ENCODE measurements at places on chromosomes 16 and 17. TPM values are rescaled to one million over a fixed set of nuclear protein-coding genes. Genes with fewer than 3 reads are reported as not detected.

The CA5A gene
- 0.18 TPM for polyA plus RNA-seq

The WIPI1 gene
- 39.4 TPM for polyA plus RNA-seq

The CCL16 gene
- 0.13 TPM for polyA plus RNA-seq

The ERCC4 gene
- 10.4 TPM for polyA plus RNA-seq

The CFAP97D1 gene
- not detected for polyA plus RNA-seq

The KCNJ2 gene
- polyA plus RNA-seq = 3.4 TPM

The HLF gene
- 8.1 TPM for polyA plus RNA-seq

DNA sequence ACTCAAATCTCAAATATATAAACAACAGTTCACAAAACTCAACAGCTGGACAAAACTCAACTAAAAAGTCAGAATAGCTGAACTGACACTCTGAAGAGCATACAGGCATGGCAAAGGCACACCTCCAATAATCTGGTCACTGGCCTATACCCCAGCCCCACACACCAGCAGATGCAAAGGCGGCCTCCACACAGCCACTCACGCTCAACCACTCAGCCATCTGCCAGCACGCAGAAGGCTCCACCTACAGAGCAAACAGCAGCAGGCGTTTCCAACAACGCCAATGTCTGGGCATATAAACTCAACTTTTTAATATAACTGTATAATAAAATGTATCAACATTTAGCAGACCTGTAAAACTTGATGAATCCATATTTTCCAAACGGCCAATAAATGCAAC is 17.2 kb downstream of the USP7 start:
- DNase-seq = no peak

DNA sequence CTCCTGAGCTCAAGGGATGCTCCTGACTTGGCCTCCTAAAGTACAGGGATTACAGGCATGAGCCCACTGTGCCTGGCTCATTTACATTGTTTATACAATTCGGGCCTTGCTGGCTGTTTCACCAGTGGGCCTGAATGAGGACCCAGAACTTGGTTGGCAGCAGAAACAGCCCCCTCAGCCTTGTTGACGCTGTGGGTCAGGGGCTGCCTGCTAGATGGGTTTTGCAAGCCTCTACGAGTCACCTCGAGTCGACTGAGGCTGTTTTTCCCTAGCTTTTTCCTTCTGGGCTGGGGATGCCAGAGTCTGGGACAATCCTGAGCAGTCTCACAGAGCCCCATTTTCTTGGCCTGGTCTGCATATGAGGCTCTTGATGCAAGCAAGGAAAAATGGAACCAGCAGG is 16.1 kb downstream of the PPL start:
- DNase-seq = no peak

GRCh38 chr17:7042501-7043181 is 1.3 kb downstream of the SLC16A11 start:
- DNase-seq = no peak

DNA sequence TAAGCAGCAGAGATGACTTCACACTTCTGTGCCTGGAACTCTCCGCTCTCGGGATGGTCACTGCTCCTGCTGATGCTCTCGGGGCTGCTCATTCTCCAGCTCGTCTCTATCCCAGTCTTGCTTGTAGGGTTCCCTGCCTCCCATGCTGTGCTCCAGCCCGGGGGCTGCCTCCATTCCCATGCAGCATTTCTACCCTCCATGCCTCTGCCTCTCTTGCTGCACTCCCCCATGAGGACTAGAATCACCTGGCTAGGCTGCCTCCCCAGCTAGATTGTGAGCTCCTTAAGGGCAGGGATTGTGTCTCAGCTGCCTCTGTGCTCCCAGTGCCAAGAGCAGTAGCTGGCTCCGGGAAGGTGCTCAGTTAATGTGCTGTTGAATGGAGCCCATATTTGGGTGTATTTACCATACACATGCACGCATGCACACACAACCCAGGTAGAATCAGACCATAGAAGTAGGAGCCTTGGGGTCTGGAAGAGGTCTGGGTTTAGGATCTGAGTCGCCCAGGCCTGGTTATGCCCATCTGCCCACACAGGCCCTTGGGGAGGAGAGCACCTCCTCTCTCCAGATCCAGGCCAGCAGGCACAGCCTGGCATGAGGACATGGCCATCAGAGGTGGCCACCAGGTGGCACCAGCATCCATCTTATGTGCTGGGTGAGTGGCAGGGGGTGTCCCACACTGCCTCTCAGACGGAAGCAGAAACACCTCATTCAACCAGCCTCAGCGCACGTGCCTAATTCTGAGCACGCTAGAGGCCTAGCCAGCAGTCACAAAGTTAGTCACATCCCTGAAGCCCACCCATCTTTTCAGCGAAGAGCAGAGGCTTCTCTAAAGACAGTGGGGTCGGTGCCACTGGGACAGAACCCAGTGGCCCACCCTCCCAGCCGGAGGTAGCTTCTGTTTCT is 9.3 kb downstream of the GIT1 start:
- DNase-seq = peak; percentile 81

GRCh38 chr16:84740596-84741116 is 40.9 kb downstream of the USP10 start:
- no peak for DNase-seq

DNA sequence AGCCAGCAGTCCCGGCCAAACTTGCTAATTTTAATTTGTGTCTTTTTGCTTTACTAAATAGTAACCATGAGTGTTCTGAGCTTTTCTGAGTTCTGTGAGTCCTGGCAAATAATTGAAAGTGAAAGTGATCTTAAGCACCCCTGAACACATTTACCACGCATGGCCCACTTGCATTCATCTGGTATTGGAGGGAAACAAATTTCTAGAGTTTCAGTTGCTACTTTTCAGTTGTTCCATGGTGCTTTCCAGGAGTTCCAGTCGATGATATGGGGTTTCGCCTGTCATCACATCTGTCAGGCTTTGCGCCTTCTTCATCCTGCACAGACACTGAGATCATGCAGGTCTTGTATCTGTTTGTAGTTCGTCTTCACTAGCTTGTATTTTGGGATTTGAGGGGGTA is 44.1 kb downstream of the CRLF3 start:
- no peak for DNase-seq

DNA sequence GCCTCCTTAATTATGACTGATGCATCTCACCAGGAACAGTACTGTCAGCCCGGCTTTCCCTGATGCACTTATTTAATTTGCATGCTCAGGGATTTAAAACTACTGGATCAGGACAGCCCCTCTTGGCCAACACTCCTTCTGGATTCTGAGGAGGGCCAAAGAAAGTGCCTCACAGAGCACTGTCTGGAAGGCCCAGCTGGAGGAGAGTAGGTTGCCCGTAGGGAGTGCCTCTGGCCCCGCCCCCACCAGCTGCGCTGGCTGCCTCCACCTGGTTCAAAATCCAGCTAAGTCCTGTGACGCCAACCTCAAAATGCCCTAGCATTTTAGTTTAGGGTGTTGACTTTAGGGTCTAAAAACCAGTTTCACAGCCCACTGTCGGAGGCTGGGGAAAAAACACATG is 49.4 kb upstream of the SREBF1 start:
- DNase-seq = no peak

DNA sequence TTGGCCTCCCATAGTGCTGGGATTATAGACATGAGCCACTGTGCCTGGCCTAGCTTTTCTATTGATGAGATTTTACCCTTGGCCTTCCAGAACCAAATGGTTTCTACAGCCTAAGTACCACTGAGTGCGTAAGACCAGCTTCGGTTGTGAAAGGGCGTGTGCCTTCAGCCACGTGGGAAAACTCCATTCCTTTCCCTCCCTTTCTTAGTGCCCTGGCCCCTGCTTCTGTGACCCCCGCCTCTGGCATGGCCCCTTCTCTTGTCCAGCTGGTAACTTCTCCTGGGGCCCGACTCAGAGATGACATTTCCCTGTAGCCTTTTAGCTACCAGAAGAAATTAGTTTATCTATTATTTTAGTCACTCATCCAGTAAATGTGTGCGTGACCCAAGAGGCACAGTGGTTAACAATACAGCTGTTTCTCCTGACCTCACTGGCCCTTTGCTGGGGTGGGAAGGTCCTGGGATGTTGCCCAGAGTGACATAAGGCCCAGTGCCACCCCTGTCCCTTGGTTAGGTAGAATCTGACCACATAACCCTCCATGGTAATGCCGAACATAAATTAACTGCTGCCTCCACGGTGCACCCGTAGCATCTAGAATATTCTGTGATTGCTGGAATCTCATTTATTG is 97.3 kb downstream of the PLCG2 start:
- no peak for DNase-seq

- no peak for DNase-seq
Measured at GRCh38 chr16:75267631-75268264, 16.3 kb upstream of the BCAR1 start.

DNA sequence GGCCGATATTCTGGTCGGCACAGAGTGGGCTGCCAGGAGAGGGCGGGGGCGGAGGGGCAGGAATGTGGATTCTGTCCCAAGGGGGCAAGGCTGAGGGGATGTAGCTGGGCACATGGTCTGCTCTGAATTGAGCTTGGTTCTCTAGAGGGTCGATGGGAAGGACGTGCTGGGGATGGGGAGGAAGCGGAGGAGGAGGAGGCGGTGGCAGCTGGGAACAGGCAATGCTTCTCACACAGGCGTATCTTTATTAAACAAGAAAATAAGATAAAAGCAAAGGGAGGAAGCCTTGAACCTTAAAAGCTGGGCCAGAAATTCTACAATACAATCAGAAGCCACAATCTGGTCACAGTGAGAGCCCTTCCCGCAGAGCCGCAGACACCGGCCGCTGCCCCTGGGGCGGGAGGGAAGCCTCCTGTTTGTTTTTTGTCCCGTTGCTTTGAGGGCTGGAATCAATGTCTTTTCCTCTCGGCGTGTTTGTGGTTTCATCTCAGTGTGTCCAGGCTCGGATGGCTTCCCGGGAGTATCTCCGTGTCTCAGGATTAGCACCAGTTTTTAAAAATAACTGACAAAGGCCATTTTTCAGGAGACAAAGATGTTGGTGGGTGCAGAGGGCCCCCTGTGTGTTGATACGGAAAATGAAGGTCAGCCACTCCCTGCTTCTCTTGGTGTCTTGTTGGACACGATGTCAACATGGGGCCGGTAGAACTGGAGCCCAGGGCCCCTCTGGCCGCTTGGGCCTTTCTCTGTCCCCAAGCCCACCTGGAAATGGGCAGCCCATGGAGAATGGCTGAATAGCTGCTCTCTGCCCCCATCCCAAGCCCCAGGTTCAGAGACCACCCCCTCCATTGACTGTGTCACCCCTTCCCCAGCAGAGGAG is 12.3 kb upstream of the SLC7A5 start:
- no peak for DNase-seq

DNA sequence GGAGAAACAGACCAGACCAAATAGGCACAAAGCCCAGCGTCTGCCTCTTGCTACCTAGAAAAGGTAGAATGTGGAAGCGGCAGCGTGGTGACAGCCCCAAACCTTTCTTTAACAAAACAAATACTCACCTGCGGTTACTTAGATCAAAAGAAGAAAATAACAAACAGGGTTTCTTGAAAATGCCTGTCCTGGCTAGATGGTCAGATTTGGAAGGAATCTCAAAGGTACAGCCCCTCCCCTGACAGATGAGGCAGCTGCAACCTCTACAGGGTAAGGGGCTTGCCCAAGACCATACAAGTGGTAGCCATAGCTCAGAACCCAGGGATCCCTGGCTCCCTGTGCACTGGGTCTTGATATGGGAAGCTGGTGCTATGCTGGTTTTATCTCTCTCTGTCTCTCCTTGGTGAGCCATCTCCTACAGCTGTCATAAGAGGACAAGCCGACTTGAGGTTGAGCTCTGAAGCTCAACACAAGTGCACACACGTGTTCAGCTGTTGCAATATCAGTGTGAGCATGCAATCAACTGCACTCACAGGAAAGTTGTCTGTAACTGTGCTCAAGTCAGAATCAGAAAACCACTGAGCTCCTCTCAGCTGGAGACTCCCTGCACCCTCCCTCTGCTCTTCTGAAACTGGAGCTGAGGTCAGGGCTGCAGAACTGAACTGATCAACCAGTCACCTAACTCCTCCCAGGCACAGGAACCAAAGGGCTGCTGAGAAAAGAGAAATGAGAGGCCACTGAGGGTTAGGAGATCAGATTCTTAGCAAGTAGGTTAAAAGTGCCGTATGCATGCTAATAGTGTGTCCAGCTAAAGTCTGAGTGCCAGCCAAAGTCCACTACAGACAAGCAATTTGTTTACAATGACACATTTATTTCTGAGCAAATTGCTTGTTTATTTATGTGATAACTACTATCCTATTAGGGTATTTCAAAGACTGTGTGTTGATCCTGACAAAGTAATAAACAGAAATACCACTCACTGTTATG is 6.1 kb upstream of the RNF157 start:
- DNase-seq = no peak

- no peak for DNase-seq
Measured at GRCh38 chr17:32523827-32524552, 37.2 kb downstream of the CDK5R1 start.

DNA sequence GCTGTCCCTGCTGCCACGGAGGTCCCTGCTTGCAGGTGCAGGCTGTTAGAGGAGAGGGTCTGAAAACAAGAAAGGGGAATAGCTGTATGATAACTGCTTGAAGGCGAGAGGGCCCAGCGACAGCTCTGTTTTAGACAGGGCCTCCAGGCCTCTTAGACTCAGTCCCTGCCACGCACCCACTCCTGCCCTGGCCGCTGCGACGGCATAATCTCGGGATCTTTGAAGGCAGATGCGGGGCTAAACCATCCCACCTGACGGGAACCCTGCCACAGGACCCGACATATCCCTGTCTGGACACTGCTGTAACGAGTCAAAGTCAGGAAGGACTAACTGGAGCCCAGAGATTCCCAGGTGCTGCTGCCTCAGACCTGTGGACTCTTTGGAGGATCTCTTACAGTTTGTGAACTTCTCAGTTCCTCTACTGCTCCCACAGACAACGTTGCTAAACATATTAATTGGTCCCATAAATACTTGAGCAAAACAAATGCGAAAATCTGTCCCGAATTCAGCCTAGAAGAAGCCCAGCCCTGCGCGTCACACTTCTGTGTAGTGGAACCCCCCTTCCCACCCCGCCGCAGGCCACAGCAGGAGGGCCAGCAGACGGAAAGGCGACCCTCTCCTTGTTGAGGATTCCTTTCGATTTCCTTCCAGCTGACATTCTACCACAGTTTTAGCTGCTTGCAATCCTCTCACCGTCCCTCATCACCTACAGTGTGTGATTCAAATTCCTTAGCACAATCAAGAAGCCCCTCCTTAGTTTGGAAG is 998 bp upstream of the TMEM11 start:
- peak; percentile 31 for DNase-seq

DNA sequence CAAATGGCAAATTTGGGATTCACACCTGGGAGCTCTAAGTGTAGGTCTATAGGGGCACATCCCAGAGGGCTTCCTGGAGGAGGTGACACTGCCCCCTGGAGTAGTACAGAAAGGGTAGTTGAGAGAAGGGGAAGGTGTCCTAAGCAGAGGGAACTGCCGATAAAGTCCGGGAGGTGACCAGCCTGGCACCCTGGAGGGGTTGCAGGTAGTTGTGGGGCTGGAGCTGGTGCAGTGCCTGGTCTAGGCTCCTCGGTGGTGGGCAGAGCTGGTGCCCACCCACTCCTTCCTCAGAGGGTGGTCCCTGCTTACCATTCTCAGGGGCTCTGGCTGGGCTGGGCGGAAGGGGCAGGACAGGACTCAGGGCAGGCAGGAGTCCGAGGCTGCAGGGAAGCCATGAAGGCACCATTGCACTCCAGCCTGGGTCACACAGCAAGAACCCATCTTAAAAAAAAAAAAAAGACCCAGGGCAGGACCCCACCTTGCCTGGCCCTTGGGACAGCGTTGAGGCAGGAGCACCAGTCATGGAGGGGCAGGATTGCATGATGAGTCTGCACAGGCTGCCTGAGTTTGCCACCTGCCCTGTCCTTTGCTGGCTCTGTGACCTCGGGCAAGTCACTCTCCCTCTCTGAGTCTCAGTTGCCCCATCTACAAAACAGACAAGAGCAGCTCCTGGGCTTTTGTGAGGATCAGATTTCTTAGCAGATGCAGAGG is 43.8 kb downstream of the LAT start:
- DNase-seq = no peak
